Stimulated activated CD8-positive, alpha-beta memory T cell treated with anti-CD3 and anti-CD28 coated beads, Interleukin-15, amount 100 ng/mL, for 4 hours (primary cell): ENCODE measurements at places on chromosomes 12 and 14.

DNA sequence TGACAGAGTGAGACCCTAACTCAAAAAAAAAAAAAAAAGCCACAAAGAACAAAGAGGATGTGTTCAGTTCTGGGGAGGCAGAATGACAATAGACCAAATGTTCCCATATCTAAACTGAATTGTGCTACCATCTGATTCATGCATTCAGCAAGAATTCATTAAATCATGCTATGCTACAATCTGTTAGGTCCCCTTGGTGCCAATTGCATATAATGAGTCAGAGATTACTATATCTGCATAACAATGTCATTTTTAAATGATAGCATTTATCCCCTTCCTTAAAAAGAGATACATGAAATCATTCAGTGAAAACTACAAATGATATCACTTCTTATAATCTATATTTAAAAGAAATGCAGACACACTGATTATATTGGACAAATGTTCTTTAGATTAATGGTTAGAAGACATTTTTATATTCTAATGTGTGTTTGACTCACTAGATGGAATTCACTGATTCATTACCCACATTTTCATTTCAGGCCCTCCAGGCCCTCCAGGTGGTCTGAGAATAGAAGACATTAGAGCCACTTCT, 207.6 kb upstream of the PDZRN4 start:
- no peak for DNase-seq

- no peak for DNase-seq
Measured at GRCh38 chr12:88424791-88425730, 155.2 kb downstream of the KITLG start.

DNA sequence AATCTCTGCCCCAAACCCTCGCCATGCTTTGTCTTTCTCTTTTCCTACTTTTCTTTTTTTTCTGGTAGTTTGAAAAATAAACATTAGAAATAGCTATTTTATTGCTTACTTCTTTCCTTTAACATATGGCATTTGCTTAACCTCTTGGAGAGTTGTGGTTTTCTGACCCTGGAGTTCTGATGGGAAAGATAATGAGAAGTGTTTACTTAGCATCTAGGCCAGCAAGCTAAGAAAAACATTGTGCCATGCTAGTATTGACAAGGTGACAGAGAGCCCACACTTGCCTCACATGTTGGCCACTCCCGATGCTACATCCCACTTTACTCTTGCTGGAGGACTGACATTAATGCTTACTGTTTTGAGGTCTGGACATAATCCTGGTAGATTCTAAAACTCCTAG, 886.2 kb downstream of the DIO2 start:
- no peak for DNase-seq

GRCh38 chr12:108640802-108641445, 7.2 kb upstream of the SELPLG start:
- no peak for DNase-seq

DNA sequence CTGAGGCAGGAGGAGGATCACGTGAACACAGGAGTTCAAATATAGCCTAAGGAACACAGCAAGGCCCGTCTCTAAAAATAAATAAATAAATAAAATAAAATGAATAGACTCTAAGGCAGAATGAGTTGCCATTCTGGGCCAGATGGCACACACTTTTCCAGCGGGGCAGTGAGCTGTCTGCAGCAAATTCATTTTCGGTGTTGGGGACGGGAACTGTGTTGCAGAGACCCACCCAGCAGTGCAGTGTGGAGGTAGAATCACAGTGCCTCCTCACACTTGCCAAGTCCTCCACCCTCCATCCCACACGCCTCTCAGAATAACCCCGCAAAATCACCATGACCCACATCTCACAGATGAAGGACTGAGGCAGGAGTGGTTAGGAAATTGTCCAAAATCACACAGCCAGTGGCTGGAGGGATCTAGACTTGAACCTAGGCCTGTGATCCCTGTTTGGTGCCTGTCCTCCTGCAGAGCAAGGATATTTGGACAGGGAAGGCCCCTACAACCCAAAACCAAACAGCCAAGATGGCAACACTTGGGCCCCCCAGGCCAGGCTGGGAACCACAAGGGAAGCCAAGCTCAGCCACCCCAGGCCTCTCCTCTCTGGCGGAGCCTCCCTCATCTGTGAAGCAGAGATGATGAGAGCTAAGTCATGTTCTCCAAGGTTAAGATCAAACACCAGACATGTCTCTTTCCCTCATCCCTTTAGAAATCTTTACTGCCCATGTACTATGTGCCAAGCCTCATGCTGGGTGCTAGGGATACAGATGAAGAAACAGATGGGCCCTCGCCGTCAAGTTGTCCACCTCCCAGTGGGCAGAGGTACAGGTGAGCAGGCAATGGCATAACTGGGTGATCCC, 152.7 kb downstream of the DPF3 start:
- DNase-seq: no peak

DNA sequence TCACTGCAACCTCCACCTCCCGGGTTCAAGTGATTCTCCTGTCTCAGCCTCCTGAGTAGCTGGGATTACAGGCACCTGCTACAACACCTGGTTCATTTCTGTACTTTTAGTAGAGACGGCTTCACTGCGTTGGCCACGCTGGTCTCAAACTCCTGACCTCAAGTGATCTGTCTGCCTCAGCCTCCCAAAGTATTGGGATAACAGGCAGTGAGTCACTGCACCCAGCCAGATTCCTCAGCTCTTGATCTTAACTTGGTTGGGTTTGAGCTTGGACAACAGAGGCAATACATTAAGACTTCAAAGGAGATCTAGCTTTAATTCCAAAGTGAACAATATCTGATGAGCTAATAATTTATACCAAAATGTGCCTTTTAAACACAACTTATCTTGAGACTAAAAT, 5.6 kb downstream of the DAZAP2 start:
- no peak for DNase-seq

DNA sequence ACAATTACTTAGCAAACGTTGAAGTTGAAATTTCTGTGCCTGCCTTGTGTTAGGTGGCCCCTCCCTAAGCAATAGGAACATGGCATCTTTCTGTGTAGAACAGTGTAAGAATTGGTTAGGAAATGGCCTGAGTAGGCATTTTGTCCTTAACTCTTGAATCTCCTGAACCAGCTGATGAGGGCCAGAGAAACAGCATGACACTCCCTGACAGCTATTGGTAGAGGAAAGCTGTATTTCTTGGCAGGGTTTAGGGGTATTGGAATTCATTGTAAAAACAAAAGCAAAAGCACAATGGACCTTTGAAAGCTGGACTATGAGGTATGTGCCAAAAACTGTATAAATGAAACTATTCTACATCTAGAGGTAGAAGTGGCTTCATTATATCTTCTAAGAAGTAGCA, 40.6 kb upstream of the LRTM2 start:
- DNase-seq: no peak

DNA sequence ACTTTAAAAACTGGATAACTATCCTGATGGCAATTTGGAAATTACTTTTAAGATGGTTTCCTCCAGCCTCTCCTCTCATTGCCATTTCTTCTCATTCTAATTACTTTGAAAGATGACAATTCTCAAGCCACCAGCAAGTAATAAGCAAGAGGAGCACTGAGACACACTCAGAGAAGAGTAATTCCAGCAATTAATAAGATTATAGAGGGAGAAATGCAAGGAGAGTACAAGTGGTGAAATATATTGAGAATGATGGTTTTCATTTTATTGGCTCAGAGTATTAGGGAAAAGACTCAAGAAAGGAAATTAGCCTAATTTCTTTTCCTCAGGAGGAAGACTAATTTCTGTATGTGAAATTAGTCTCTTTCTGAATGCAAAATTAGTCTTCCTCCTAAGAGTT, 20.5 kb upstream of the MSRB3 start:
- DNase-seq: no peak
